CD4-positive, alpha-beta T cell treated with Interleukin-4 for 4 hours (primary cell): ENCODE measurements at places on chromosomes 2 and 18.

GRCh38 chr2:203097735-203098134, 83.1 kb downstream of the NBEAL1 start:
- DNase-seq: no peak

- no peak for DNase-seq
Measured at GRCh38 chr18:34802959-34803358, 92.9 kb downstream of the DTNA start.

GRCh38 chr2:239051891-239052445, 204.1 kb downstream of the TWIST2 start:
- DNase-seq: no peak

DNA sequence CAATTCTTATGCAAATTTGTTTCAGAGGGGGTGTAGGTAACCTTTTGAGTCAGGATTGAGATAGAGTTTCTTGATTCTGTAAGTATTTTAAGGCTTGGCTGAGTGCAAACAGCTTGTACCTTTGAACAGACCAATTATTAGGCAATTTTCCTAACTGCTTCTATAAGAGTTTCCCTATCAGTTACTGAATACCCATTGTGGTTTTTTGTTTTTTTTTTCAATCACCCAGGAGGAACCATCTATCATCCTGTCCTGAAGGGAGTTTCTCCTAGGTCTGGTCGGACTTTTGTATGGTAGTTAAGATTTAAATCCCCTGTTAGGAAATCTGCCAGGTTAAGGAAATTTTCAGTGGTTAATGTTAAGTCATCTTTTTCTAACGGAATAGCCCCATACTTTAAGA, 319.4 kb upstream of the SLC39A10 start:
- no peak for DNase-seq

GRCh38 chr2:175838979-175839378, 163.1 kb downstream of the LNPK start:
- no peak for DNase-seq

DNA sequence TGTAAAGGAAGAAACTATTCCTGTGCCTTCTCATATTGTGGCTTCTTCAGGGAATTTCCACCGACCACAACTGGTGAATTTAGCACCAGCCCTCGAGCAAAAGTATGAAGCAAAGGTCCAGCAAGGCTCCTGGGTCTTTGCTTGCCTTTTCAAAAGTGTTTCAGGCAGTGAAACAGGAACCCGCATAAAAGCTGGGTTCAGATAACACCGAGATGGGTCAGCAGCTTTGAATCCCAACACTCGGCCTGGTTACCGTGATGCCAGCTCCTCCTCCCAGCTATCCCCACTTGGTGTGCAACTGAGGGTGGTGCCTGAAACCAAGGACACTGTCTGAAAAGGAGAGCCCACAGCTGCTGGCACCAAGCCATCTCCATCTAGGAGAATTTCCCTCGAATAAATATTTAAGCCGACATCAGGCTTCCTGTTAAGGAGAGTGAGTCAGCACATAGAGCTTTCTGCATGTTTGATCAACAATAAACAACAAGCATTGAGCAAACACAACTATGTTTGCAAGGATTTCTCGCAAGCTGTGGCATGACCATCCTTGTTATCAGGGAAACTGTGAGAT, 69.5 kb downstream of the ANTXR1 start:
- no peak for DNase-seq

DNA sequence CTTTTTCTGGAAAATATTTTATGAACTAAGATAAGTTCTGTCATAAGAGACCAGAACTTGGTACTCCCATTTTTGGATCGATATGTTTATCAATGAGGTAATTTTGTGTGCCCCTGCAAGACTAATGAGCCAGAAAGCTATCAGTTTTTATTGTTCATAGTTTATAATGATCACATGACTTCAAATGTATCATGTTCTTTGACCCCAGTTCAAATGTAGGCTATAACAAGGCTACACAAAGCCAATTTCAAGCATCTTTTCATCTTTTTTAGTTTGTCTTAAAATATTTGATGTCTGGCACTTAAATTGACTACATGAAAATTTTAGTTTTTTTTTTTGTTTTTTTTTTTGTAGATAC, 35.3 kb downstream of the RALB start:
- DNase-seq: no peak

DNA sequence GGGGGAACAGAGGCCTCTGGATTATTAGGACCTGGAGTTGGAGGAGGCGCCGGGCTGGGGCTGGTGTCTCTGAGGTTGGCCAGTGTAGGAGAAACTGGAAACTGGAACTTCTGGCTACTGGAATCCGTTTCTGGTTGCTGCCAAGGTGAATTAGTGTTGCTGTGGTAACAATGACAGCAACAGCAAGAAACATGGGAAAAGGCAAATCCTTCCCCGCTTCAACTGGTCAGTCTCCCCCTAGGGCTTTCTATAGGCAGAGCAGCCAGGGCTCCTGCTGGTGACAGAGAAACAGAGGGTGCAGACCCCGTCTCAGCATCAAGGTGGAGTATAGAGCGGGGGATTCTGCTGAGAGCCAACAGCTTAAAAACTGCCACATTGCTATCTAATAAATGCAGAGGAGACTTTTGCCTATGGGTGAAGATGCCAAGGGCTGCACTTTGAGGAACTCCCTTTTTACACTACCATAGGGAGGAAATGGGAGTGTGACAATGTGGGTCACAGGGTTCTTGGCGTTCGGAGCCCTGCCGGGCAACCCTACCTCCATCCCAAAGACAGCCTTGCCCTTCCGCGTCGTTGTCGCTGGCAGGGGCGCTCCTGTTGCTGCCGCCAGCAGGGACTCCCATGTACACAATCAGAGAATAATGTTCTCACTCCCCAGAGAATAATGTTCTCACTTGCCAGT, 81.4 kb upstream of the CABLES1 start:
- no peak for DNase-seq

DNA sequence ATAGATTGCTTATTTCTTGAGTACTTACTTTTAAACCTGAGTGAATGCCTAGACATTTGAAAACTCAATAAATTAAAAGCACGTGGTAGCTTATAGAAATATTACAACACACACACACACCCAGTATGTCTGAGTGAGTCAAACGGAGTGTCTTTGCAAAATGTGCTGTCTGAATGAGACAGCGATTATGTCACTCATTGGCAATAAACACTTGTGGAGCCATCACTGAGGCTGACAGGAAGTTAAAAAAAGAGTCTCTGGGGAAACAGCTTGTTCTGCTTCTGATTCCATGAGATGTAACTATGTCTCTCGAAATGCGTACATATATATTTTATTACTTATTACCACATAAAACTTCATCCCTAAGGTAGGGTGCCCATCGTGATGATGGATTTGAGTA, 22.3 kb upstream of the VPS4B start:
- DNase-seq: peak; percentile 10

DNA sequence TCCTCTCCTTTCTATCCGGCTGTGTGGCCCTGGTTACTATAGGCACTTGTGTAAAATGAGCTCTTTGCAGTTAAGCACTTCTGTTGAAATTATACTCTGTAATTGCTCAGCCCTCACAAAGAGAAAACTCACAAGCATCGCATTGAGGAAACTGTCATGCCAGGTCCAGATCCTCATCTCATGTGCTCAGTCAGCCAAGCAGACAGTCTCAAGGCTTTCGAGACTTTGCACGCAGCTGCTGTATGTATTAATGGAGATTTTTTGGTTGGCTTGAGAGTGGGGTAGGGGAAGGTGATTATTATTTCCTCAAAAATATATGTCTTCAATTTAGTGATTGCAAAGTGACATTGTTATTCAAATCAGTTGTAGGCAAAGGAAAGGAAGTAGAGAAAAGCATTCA, 33.0 kb upstream of the PHLPP1 start:
- no peak for DNase-seq

GRCh38 chr2:179569831-179570233, 291.6 kb downstream of the ZNF385B start:
- DNase-seq: no peak

DNA sequence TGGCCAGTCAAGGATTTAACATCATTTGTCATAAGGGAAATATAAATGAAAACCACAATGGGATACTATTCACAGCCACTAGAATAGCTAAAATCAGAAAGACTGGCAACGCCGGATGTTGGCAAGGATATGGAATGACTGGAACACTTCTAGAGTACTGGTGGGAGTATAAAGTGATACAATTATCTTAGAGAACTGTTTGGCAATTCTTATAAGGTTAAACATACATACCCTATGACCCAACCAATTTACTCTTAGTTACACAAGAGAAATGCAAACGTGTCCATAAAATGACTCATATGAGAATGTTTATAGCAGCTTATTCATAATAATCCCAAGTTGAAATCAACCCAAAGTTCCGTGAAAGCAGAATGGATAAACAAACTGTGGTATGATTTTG, 35.1 kb downstream of the MAPK4 start:
- no peak for DNase-seq

DNA sequence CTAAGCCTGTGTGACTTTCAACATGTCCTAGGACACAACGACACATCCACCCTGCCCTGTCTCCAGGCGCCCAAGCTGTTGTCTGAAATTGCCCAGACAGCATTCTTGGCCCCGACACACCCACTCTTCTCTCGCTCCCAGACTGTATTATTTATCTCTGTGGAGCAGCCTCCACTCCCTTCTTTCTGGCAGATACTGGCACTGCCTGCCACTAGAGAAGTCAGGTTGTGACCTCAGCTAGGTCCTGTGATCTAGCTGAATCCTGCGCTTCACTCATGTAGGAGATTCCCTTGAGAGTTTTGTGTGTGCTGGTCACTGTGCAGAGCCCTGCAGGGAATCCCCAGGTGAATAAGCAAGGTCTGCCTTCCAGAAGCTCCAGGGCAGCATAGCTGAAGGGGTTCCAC, 77.1 kb upstream of the TNP1 start:
- DNase-seq: no peak

GRCh38 chr18:36628435-36629137, 200.2 kb downstream of the TPGS2 start:
- DNase-seq: no peak

DNA sequence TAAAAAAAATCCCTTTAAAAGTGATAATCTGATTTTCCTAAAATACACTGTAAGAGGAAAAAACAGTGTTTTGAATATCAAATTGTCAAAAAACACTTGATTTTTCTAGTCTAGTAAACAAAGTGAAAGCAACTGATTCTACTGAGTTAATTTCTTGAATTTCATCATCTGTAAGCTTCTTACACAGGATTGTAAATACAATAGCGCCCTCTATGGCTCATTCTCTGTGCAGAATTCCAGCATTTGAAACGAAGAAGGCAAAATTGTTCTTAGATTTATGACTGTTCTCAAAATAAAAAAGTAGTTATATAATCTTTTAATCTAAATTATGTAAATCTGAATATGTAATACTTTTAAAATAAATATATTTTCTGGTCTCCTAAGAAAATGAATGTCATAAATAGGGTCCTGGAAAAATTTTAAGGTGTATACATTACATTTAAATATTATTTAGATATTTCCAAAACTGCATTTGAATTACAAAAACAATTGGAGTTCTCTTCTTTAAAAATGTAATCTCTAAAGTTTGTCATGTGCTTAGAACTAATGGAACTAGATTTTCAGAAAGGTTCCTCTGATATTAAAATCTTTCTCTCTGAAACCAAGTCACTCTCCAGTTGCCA, 176.9 kb upstream of the MC4R start:
- peak; percentile 3 for DNase-seq

DNA sequence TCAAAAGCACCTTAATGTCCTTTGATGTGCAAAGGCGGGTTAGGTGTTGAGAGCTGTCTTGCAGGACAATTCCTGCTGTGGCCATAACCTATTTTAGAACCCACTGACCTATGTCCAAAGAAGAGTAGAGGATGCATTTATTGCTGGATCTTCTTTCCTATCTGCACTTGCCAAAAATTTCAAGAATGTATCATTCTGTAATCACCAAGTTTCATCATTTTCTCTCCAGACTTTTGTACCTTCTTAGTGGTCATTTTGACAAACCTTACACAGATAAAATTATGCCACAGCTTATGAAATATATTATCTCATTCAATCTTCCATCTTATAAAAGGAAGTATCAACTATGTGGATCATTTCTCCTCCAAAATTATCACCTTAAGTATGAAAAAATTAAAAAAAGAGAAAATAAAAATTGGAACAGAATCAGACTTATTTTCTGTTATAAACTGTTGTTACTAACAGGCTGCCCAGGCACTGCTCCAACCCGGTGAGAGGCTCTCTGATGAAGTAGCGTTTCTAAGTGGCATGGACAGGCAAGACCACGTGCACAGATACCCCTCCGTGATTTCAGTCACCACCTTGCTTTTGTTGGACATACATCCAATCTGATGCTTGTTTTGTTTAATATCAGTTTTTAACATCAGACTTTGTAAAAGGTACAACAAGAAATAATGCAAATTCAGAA, 559.9 kb upstream of the ID2 start:
- no peak for DNase-seq

- no peak for DNase-seq
Measured at GRCh38 chr2:162747974-162748373, 90.6 kb downstream of the KCNH7 start.

DNA sequence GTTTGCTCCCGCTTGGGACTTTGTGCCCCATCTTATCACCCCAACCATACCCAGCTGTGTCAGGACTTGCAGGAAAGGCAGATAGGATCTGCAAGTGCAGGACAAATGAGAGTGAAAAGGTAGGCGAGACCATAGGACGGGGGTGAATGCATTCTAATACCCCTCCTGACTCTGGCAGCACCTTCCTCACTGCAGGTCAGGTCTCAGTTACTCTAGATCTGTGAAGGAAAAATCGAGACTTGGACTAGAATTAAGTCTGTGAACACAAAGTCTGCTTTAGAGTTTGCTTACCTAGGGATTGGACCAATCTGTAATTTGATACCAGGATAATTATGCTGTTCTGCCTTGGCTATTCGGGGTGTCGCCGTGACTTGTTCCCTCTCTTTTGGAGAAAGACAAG, 19.7 kb downstream of the NT5DC4 start:
- DNase-seq: no peak

DNA sequence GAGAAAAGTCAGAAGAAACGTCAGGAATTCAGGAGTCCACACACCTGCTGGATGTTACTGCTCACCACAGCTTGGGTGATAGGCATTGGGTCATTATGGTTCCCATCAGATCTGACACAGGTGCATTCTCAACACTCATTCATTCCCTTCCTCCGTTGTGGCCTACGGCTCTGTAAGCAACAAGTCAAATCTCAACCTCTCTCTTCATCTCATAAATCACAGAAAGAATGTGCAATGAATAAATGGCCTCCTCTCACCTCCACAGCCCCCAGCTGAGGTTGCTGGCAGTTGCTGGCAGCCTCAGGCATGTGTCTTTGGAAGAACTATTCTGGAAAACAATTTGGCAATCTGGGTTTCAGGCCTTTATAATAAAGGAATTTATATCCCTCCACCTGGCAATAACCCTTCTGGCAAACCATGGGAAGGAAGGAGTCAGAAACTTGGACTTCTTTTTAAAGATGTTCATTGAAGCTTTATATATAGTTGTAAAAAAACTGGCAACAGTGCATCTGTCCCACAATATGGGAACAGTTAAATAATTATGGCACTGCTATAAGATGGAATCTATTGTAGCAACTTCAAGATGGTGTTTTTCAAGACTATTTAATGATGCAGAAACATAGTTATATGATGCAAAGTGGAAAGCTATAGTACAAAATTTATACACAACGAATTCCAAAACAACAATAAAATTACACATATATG, 175.4 kb downstream of the ANAPC1 start:
- no peak for DNase-seq
